ENCODE measurements at places on chromosomes 7 and 10. TPM values are rescaled to one million over a fixed set of nuclear protein-coding genes. Genes with fewer than 3 reads are reported as not detected.
A peak's percentile ranks its signal among the peaks of the same experiment; 100 is the strongest.

- no peak for DNase-seq
These were observed 98.6 kb upstream of the RPA3 start for GRCh38 chr7:7816816-7817536.

DNA sequence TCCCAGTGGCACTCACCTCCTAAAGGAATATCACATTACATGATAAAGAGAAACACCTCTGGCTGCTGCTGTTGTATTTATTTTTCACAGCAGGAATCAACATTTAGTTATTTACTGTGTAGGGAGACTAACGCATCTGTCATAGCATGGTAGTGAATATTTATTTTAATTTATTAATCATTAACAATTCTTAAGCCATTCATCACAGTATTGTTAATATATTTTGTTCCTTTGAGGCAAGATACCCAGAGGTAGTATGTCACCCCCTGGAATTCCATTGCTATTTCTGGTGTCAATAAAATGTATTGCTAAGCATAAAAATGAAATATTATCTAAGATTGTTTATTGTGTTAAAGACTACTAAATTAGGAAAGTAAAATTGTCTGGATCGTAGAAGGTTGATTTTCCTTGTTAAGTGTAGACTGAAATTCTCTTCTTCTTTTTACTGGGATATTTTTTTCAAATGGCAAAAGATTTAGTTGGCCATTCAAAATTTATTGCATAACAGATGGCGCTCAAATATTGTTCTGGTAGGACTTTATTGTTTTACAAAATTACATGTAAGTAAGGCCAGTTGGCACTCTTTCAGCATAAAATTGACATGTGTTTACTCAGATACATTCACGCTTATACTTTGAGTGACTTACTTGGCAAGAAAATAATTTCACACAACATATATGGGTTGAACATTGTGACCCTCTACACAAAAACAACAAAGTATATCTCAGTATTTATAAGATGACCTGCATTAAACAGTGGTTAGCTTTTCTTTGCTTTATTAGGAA is 1358.7 kb upstream of the SORCS1 start:
- DNase-seq = no peak

DNA sequence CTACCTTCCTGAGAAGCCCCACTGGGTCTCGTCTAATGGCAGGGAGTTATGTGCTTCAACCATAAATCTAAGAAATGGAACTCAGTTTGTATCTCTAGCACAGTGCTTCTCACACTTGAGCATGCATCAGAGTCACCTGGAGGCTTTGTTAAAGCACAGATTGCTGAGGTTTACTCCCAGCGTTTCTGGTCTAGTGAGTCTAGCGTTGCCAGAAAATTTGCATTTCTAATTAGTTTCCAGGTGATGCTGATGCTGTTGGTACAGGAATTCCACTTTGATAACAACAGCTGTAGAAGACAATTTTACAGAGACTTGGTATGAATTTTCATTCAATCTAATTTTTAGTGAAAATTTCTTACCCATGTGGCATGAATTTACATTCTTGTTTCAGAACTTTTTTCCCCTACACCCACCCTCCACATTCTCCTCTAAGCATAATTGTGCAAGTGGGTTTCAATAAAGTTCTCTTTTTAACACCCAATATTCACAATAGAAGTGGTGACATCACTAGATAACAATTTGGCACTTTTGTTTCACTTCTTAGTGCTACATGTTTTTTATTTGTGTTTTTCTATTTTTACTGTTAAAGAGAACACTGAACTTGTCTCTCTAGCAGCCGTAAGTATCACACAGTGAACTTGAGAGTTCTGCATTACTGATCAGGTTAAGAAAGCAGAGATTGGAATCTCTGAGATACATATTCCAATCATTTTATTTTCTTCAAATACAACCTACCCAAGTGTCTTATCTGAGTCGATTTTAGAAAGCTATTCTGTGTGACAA is 48.4 kb upstream of the BET1 start:
- DNase-seq = peak; percentile 75

DNA sequence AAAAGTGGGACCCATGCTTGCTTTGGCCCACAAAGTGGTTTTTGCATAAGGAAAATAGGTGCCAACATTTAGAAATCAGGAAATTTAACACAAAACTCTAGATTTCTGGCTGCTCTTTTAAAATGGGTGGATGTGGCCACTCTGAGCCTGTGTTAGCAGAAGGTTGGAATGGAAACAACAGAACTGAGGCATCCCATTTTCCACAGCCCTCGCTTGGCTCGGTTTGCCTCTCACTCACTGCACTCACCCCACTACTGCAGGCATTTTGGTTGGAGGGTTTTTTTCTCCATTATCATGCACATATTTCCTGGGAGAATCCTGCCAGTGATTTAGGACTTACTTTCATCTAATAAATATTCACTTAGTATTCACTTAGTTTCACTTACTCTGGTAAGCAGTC is 178.9 kb downstream of the BICC1 start:
- DNase-seq = no peak

- DNase-seq = peak; percentile 45
These were observed 2.3 kb upstream of the NOS3 start for GRCh38 chr7:150988230-150989226.

CACNB2 gene
- polyA plus RNA-seq = not detected

DNA sequence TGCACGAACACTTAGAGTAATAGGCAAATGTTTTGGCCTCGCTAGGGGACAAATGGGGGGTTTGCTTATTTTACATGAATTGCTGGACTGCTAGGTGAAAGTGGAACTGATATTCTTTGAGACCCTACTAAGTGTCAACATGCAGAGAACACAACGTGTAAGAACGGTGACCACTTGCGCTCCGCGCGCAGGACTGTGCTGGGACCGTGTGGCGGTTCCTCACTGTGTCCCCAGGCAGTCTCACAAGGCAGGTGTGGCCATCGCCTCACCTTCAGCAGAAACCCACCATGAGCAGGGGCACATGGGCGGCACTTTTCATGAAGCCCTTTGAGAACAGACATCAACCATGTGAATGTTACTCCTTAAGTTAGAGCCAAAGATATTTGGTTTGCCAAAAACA is 27.2 kb downstream of the PTPRN2 start:
- no peak for DNase-seq

MAT1A gene
- not detected for polyA plus RNA-seq

DNA sequence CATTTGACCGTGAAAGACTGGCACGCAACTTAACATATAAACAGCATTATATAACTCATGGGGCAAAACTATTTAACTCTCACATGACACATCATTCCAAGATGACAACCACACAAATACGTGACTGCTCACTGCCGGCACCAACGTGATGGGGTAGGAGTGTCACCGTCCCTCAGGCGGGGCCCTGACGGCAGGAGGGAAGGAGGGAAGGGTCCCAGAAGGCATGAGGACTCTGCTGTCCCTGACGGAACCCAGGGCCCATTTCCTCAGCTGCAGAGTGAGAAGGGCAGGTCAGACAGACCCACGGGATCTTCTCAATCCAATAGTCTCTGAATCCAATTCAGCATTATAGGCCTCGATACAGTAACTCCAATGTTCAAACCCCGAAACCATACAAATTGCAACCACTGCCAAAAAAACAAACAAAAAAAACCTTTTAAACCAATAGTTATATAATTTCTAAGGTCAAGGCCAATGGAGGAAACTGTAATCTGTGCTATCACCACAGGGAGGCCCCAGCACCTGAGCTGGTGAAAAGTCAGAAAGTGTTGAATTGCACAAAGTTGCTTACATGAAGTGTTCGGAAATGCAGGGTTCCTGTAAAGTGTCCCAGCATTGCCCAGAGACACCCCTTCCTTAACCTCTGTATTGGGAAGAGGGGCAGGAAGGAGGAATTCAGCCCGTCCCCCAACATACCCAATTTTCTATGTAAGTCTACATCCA is 137.4 kb downstream of the TNS3 start:
- DNase-seq = peak; percentile 6

DNA sequence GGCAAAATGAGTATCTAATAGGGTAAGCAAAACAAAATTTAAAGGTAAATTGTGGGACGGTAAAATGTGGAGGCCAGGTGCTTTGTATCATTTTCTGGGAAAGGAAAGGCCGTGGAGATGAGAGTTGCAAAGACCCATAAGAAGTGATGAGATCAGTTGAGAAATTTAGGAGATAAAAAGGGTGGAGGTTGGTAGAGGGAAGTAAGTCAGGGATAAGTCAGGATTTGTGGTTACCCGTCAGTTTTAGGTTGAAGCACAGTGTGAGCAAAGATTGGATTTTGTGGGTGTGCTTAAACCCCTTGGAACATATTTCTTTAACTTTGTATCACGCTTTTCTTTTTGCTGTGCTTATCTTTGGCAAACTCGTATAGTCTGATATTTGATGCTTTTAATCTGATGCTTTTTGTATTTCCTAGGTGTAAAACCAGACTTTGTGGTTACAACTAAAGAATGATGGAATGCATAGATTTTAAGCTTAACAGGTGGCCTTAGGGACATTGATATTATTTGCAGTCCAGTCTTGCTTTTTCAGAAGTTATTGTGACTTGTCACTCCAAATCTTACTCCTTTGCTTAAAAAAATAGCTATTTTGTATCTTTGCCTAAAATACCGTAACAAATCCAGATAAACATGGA is 1.2 kb downstream of the BTRC start:
- no peak for DNase-seq

GRCh38 chr7:3065724-3066143 is 22.1 kb upstream of the CARD11 start:
- DNase-seq = peak; percentile 73

GRCh38 chr10:63637901-63638327 is 116.7 kb downstream of the REEP3 start:
- DNase-seq = no peak
